T-helper 2 cell treated with Interferon-gamma antibody and Interleukin-4, amounts not matched to agents 5 μg/mL and 100 μg/mL, for 36 hours (primary cell): ENCODE measurements at places on chromosomes 5 and 9.
A peak's percentile ranks its signal among the peaks of the same experiment; 100 is the strongest.

DNA sequence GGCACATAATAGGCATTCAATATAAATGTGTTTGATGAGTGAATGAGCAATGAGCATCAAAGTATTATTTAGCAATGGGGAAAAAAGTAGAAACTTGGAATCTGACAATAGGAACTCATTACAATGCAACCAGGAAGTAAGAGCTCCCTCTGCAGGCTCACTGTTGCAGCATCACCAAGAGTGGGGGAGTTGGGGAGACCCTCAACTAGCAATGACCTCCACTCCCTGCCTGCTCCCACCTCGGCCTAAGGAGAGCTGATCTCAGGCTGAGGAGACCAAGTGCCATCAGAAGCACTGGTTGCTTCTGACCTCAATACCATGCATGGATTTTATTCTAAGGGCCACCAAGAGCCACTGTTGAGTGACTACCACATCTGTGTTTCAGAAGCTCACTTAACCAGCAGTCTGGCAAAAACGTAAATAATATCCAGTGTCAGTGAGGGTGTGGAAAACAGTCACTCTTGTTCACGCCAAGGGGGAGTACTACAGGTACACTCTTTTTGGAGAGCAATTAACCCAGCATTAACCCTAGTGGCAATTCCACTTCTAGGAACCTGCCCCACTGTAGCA lies 8.0 kb downstream of the VDAC1 start:
- DNase-seq: no peak

DNA sequence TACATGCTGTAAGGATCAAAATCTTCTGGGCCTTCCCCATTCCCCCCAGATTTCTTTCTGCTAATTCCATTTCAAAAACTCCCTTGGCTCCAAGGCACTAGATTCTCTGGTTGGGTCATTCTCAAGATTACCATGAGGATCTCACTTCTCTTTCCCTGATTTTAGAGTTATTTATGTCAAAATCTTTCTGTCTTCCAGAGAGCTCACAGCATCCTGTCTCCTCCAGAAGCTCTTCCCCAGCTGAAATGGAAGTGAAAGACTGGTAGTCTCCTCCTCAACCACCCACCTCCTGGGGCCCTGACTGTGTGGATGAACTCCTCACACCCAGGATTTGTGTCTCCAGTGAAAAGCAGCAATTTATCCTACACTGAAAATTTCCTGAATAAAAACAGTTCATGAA lies 11.9 kb upstream of the ZNF366 start:
- no peak for DNase-seq

- DNase-seq: no peak
Observed at GRCh38 chr5:14607104-14607503, 25.5 kb downstream of the OTULINL start.

DNA sequence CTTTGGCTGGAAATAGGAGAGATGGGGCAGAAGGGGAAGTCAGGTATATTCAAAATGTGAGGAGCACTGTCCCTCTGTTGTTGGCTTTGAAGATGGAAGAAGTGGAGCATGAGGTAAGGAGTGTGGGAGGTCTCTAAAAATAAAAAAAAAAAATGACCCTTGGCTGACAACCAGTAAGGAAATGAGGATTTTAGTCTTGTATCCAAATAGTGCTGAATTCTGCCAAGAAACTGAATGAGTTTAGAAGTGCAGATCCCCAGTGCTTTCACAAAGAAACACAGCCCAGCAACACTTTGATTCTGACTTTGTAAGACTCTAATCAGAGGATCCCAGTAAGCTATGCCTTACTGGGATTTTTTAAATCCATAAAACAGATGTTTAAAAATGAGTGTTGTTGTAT lies 367.9 kb downstream of the CYLC2 start:
- DNase-seq: no peak

GRCh38 chr5:9544502-9545135 lies 1.3 kb downstream of the SEMA5A start:
- DNase-seq: peak; percentile 42

- no peak for DNase-seq
Observed at GRCh38 chr9:114397219-114397847, 9.6 kb upstream of the AKNA start.

GRCh38 chr9:129449066-129449465 lies 171.8 kb downstream of the C9orf50 start:
- DNase-seq: no peak
